ENCODE measurements at places on chromosomes 2 and 18.
A peak's percentile ranks its signal among the peaks of the same experiment; 100 is the strongest.

DNA sequence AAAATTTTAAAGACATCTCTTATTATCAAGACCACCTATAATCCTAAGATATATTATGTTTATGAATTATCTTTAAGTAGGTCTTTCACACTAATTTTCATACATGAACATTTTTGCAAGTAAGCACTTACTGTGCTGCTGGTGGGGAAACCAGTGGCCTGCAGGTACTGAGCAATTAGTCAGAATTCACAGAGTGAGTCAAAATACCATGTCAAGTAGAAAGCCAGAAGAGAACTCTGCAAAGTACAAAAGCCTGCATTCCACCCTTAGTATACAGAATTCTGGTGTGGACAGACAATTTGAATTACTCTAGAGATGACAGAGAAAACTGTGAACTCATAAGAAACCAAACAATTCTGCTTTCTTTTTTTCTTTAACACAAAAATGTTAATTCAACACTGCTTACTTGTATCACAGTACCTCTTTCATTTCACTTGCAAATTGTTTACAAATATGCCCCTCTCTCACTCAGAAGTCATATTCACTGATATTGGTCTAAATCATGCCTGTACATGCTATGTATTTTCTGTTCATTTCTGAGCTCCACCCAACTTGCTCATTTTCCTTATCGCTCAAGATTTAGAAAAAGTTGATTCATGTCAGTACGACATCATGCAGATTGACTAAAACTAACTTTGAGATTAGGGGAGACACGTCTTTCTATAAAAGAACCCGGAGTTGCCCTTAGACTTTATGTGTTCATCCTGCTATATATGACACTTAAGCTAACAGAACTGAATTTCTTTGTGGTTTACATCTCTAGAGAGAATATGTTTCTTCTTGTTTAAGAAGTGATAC lies 182.9 kb downstream of the IKZF2 start:
- DNase-seq = no peak

GRCh38 chr2:150485114-150485870 lies 2.2 kb downstream of the RND3 start:
- no peak for DNase-seq

- peak; percentile 53 for DNase-seq
These were observed 10.8 kb downstream of the SPDYA start for GRCh38 chr2:28821295-28821958.

- DNase-seq = no peak
These were observed 29.8 kb upstream of the ARL4C start for GRCh38 chr2:234526711-234527110.

DNA sequence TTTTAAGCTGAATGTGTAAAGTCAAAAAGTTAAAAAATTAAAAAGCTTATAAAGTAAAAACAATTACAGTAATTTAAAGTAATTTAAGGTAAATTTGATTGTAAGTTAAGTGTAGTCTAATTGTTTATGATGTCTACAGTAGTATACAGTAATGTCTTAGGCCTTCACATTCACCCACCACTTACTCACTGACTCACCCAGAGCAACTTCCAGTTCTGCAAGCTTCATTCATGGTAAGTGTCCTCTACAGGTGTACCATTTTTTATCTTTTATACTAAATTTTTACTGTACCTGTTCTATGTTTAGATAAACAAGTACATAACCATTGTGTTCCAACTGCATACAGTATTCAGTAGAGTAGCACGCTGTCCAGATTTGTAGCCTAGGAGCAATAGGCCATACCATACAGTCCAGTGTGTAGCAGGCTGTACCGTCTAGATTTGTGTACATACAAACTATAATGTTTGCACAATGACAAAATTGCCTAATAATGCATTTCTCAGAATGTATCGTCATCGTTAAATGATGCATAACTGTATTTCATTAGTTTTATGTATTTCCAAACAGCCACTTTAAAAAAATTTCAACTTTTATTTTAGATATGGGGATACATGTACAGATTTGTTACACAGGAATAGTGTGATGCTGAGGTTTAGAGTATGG lies 319.3 kb downstream of the DYSF start:
- DNase-seq = no peak

GRCh38 chr2:79817288-79817687 lies 304.4 kb downstream of the CTNNA2 start:
- no peak for DNase-seq

GRCh38 chr2:67311536-67311935 lies 85.6 kb upstream of the ETAA1 start:
- DNase-seq = no peak

DNA sequence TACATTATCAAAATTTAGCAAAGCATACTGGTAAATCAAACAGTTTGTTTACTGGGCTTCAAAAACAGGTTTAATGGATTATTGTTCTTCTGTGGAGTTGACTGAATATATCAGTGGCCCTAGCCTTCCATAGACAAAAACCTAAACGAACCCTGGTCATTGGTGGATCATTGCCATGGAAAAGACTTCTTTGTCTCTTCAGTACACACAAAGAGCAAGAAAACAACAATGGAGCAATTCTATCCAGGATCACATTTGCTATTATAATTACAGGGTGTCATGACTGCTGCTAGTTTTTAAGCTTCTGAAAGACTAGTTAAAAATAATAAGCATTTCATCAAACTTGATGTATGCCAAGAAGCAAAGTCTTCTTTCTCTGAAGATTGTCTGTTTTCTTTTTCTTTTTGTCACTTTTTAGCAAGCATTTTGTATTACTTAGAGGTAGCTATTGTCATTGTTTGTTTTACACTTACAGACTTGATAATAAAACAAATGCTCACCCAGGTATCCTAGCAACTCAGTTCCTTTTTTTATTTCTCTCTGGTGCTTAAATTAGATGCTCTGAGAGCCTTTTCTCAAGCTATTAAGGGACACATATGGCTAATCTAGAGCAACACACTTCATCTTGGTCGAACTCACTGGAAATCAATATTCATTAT lies 1228.7 kb upstream of the DDX18 start:
- DNase-seq = no peak

DNA sequence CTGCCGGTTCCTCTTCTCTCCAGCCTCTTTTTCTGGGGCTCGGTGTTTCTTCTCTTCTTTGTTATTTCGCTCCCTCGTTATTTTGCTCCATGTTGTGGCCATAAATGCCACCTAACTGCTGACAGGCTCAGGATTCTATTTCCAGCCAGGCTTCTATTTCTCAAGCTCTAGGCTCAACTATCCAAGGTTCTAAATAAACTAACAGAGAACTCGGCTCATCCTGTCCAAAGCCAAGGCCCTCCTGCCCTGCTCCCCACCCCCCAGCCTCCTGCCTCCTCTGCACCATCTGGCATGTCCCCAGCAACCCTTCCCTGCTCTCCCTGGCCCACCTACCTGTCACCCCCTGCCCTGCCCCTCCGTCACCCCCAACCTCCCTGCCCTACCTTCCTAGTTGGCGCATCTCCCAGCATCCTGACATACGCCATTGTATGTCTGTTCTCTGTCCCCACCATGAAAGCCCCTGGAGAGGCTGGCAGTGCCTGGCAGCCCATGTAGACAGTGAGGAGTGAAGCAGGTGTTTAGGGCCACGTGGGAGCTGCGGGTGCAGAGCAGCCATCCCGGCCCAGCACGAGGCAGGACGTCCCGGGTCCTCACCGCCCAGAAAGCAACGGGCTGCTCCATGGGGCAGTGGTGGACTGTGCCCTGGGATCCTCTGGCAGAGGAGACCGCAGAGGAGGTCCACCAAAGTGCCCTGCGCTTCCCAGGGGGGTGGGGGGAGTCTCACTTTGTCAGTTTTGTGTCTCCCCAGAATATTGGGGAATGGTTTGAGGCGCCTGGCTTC lies 186.9 kb downstream of the TWIST2 start:
- DNase-seq = no peak

- DNase-seq = no peak
These were observed 428.9 kb upstream of the NETO1 start for GRCh38 chr18:73296686-73297085.

DNA sequence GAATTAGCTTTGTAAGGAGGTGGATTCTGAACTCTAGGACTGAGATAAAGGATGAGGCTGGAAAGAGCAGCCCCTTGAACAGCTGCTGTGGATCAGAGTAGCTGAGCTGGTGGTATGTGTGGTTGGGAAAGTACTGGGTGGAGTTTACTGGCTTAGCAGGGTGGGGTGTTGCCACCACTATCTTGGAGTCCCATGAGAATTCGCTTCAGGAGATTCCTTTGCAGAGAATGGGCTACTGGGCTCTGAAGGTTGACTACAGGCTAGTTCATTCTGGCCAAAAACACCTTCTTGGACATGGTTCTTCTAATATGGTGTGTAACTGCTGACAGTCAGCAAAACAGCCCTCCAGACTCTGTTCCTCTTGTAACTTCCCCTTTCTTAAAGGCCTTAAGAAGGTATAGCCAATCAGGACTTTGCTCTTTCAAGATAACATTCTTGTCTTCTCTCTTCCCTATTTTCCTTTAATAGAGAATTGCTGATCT lies 52.7 kb downstream of the TET3 start:
- DNase-seq = no peak

DNA sequence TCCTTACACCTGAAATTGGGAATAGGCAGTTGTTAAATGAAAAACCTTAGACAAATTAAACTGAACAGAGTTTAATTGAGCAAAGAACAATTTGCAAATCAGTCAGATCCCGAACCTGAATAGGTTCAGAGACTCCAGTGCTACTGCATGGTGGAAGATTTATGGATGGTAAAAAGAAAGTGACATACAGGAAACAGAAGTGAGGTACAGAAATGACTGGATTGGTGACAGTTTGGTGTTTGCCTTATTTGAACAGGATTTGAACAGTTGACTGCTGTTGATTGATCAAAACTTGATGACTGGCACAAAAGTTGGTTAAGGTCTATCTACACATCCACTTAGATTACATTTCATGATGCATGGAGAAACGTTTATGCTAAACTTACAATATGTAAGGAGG lies 248.8 kb downstream of the HNMT start:
- no peak for DNase-seq

DNA sequence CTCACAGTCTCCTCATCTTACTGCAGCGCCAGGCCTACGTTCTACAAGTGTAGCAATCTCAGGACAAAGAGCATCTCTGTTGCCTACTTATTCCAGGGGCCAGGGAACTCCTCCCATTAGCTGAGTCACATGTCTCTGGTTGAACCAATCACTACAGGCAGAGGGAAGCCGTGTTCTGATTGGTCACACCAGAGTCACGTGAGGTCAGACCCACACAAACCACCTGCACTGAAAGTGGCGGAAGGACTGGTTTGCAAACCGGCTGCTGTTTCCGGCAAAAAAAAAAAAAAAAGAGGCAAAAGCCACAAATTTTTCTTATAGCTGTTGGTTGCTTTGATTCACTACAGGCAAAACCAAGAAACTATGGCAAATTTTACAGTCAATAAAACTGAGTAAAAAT lies 21.9 kb upstream of the USP14 start:
- peak; percentile 48 for DNase-seq

- no peak for DNase-seq
These were observed 70.6 kb upstream of the CAVIN2 start for GRCh38 chr2:191917430-191917881.

DNA sequence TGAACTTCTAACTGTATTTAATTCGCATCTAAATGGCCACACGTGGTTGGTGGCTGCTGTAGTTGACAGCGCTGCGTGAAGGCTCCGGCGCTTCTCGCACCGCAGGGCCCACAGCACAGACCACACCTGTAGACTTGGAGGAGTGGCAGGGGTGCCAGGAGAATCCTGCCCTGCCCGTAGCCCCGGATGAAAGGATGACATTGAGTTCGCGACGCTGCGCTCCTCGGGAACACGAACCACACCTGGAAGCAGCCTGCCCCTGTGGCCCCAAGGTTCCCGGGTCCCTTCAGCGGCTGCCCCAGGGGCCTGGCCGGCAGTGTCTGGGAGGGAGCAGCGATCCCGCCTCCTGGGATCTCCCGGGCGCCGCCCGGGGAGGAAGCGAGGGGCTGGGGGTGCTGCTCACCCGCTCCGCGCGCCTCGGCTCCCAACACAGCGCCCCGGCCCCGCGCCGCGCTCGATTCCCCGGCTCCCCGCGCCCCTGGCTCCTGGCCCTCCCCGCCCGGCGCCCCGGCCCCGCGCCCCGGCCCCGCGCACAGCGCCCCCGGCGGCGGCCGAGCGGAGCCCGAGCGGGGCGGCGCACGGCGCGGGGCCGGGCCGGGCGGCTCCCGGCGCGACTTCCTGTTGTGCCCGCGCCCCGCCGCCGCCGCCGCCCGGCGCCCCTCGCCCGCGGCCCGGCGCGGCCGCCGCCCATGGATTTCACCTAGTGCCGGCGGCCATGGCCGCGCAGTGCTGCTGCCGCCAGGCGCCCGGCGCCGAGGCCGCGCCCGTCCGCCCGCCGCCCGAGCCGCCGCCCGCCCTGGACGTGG lies at the start of gene RNPEPL1:
Gene RNPEPL1, plus strand, starts transcription at position 613 of the 806 bp plus-strand sequence. Its CDS starts 103 bp downstream, at position 716.
- DNase-seq = peak; percentile 64

GRCh38 chr2:64114063-64114911 lies 29.9 kb downstream of the PELI1 start:
- DNase-seq = no peak

DNA sequence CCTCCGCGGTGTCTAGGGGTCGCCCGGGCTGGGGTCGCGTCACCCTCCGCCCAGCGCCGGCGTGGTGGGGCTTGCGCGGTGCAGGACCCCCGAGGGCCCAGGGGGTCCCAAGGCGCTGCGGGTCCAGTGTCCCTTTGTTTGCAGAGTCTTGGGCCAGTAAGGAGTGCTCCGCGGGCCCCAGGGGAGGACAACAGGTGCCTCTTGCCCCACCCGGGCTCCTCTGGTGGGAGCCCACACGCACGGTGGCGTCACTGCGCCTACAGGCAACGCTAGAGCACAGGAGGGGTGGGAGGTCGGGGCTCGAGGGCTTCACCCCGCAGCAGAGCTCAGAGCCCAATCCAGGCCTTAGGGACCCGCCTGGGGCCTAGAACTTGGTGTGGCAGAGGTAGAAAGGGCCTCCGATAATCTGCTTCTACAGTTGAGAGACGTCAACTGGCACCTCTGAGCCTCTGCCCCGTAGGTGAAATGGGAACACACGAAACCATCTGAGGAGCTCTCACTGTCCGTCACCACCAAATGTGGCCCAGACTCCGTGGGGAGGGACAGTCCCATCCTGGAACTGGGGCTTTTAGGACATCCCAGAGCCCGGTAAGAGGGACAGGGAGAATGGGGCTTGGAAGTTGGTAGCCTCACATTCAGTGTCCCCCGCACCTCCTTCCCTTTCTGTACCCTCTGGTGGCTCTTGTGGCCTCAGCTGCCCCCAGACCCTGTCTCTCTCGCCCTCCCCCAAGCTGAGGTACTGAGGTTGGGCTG lies 1.4 kb downstream of the ARID5A start:
- DNase-seq = peak; percentile 69

GRCh38 chr18:73549236-73549635 lies 598.4 kb downstream of the FBXO15 start:
- no peak for DNase-seq

- DNase-seq = no peak
These were observed at the start of gene BCL11A for GRCh38 chr2:60553495-60554073. TSS of gene BCL11A (minus strand) at chr2:60553654. CDS start at chr2:60553270, 384 bp downstream.

- no peak for DNase-seq
These were observed 20.8 kb downstream of the PTPN18 start for GRCh38 chr2:130376433-130377293.

GRCh38 chr2:24793761-24794435 lies 673 bp downstream of the CENPO start:
- peak; percentile 31 for DNase-seq

DNA sequence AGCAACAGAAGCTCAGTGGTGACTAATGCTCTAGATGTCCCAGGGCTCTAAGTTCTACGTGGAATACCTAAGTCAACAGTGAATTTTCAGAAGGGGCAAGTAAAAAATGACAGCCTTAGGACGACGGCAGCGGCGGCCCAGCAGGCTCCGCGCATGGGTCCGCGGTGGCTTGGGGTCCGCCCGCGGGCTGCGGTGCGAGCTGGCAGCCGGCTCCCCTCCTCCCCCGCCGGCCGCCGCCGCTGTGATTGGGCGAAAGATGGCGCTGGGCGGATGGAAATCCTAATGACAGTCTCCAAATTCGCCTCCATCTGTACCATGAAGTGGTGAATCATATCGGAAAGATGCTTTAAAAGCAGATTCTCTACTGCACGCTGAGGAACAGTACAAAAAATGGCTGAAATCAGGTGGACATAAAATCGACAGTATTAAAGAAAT lies 74.7 kb downstream of the HNRNPLL start:
- DNase-seq = peak; percentile 37
